ENCODE measurements at places on chromosomes 12 and 14.

DNA sequence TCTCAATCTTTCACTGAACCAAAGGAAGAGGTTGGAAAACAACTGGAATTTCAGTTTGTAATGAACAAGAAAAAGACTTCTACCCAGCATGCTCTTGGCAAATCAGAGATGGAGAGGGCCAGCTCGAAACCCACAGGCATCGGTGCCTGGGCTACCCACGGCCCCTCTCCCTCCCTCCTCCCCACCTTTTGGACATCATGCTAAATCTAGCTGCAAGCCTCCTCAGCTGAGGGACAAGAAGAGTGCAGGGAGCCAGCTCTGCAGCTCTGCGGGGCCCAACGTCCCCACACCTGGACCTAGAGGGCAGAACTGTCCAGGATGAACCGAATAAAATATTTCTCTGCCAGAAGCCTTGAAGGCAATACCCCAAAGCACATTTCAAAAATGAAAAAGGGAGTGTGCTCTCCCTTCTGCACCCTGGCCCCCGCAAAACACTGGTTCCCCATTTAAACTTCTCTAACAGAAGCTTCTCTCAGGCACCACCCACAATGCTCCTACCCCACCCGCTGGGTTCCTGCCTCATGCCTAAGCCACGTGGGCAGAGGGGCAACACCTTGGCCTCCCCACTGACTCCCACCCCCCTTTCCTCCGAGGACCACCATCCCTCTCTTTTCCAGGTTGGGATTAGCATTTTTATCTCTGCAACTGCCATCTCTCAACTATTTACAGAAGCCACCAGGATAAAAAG lies 8.2 kb downstream of the CAMKK2 start:
- no peak for DNase-seq

DNA sequence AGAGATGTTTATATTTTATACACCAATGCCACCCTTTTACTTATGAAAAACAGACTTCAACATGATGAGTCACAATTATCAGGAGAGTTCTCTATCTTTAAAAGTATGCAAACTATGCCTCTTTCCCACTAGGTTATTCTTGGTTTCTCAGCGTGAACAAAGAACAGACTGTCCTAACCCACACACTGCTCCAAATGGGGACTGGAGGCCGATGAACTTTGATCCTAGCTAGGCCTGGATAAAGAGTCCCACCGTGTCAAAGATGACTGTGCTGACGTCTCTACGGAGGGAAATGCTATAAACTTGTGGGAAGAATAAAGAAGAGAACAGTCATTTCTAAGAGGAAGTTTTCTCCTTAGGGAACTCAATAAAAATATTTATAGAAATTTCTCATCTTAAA lies 160.1 kb downstream of the EPS8 start:
- no peak for DNase-seq

- DNase-seq, result no peak
These were observed 162.6 kb downstream of the MYRFL start for GRCh38 chr12:69987579-69988091.

DNA sequence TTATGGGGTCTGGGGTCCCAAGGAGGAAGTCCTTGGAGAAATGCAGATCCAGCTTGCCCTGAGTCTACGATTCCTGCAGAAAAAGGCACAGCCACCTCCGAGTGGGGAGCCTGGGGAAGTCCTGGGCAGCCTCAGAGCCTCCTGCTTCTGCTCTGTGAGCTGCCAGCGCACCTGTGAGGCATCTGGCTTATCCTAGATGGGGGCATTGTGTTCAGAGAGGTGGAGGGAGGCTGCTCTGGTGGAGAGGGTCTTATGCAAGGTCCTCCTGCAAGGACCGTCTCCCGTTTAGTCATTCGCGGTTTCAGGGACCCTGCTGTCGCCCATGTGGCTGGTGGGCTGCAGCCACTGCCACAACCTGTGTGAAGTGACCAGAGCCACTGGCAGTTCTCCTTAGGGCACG lies 53.0 kb upstream of the PRMT8 start:
- DNase-seq, result no peak

- DNase-seq, result peak; percentile 42
These were observed at the start of gene DENND5B for GRCh38 chr12:31590642-31591379. Gene DENND5B, minus strand, starts transcription at chr12:31591136. Its CDS starts 304 bp downstream, at chr12:31590832.

DNA sequence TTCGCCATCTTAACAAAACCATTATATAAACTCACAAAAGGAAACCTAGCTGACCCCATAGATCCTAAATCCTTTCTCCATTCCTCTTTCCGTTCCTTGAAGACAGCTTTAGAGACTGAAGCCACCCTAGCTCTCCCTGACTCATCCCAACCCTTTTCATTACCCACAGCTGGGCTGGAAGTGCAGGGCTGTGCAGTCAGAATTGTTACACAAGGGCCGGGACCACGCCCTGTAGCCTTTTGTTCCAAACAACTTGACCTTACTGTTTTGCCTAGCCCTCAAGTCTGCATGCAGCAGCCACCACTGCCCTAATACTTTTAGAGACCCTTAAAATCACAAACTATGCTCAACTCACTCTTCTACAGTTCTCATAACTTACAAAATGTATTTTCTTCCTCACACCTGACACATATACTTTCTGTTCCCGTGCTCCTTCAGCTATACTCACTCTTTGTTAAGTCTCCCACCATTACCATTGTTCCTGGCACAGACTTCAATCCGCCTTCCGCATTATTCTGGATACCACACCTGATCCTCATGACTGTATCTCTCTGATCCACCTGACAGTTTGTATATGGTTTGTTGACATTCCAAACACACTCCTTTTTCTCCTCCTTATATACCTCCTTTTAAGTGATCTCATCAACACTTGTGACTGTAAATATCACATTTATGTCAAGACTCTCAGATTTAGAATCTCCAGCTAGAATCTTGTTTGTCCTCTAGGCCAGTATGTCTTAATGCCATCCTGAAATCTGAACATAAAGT lies 208.7 kb downstream of the KITLG start:
- DNase-seq, result no peak

DNA sequence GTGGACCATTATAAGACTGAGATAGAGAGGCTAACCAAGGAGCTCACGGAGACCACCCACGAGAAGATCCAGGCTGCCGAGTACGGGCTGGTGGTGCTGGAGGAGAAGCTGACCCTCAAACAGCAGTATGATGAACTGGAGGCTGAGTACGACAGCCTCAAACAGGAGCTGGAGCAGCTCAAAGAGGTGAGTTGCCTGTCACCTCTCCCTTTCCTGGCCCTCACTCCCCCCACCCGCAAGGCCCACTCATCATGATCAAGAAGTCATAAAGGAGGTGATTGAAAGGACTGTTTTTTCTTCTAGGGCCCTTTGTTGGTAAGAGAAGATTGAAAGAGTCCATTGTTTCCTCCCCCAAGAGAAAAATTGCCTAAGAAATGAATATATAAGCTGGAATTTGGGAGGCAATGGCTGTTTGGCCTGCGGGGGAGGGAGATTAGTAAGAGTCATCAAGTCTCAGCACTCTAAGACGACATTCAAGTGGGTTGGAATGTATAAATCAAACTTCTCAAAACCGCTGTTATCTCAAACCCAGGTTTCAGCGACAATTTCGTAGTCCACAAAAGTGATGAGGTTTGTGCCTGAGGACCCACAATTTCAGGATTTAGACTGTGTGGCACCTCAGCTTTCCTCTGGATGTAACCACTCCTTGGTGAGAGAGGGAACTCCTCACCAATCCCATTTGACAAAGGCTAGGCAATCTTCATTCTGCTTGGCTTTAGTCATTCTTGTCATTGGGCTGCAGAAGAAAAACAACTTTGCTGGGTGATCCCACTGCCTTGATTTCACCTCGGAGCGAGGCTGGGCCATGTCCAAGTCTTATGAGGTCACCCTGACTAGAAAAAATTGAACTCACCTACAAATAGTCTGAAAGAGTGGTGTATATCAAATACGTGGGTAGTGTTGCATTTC lies 966 bp downstream of the BICD1 start:
- peak; percentile 32 for DNase-seq

GRCh38 chr12:19819231-19819630 lies 379.9 kb downstream of the AEBP2 start:
- DNase-seq, result no peak

- DNase-seq, result peak; percentile 1
These were observed 65.9 kb upstream of the OTOGL start for GRCh38 chr12:80033448-80033847.

- no peak for DNase-seq
These were observed 2.4 kb downstream of the LRIG3 start for GRCh38 chr12:58917699-58918468.

DNA sequence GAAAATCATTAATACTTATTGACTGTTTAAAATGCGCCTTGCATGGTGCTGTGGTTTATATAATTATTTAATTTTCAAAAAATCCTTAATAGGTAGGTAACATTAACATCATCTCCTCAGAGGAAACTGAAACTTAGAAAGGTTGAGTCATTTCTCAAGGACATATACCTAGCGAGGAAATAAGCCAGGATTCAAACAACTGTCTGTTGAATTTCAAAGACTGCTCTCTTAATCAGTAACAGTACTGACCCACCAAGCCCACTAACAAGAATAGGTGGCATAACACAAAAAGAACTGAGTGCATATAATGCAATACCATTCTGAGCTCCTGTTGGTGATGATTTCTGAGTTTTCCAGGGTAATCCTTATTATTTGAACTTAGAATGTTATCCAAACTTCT lies 174.3 kb downstream of the SOX5 start:
- no peak for DNase-seq

DNA sequence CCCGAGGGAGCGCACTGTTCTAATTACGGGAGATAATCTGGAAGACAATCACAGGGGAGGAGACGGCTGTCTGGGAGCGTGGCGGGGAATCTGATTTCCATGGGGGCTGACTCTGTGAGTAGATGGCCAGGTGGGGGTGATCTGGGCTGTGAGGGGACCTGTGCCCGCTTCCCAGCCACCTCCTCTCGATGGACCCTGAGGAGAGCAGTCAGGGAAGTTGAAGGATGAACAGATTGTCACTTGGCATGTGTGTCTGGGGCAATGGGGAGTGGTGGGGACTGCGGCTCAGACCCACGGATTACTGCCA lies 22.6 kb downstream of the GALNT9 start:
- no peak for DNase-seq

- no peak for DNase-seq
These were observed 20.8 kb upstream of the CD27 start for GRCh38 chr12:6424008-6424347.

DNA sequence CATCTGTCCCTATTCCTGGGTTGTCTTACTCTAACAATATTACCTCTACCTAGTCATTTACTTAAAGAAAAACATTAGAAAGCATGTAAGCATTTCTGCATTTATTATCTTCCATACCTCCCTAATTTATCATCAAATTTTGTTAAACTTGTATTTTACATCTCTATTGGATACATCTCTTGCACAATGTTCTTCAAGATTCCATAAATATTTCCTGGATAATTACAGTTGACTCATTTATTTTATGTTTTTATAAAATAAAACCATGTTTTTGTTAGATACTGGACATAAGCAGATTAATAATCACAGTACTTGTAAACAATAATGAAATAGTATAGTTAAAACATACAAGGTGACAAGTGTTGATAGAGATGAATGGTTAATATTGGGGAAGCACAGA lies 209.0 kb downstream of the TMTC3 start:
- no peak for DNase-seq

DNA sequence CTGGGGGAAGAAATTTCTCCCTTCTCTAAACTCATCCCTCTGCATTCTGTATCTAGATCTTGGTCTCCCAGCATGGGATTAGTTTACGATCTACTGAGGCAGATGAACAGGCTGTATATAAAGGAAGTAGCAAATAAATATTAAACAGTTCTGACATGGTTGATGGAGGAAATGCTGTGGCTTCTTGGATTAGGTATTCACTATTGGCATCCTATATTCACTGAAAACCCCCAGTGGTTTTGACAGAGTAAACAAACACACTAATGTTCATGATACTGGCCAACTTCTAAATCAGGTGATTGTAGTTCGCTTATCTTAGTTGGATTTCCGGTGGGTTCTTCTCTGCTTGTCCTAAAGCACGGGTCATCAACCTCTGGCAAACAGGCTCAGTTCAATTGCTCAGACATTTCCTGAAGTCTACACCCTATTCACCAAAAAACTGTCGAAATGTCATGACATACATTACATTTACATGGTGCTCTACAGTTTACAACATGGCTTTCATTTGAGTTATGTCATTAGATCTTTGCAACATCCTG lies 433.9 kb downstream of the EGLN3 start:
- no peak for DNase-seq

DNA sequence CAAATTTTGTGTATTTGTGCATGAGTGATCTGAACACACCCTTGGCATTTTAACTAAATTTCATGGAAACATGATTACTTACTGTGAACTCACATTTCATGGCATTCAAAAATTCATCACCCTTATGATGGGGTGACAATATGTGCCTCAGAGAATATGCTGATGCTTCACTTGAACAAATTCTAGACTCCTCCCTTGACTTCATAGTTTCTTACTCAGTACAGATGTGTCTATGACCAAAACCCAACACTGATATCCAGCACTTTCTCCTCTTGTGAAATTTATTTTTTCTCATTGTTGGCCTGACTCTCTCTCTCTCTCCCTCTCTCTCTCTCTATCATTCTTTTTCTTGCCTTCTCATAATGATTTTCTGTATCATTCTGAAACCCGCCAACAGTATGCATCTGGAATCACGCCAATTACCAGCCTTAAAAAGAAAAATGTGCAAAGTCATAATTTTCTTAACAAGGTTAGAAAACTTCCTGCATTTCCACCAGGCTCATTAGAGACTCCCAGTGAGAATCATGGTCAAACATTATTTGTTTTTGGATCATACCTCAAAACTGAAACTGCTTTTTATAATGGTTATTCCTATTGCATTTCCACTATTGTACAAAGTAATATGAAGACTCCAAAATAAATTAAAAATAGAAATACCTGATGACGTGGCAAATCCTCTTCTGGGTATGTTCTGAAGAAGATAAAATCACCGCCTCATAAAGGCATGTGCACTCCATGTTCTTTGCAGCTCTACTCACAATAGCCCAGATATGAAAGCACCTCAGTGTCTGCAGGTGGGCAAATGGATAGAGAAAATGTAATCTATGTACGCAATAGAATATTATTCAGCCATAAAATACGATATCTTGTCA lies 722.2 kb downstream of the TMEM121 start:
- DNase-seq, result no peak

DNA sequence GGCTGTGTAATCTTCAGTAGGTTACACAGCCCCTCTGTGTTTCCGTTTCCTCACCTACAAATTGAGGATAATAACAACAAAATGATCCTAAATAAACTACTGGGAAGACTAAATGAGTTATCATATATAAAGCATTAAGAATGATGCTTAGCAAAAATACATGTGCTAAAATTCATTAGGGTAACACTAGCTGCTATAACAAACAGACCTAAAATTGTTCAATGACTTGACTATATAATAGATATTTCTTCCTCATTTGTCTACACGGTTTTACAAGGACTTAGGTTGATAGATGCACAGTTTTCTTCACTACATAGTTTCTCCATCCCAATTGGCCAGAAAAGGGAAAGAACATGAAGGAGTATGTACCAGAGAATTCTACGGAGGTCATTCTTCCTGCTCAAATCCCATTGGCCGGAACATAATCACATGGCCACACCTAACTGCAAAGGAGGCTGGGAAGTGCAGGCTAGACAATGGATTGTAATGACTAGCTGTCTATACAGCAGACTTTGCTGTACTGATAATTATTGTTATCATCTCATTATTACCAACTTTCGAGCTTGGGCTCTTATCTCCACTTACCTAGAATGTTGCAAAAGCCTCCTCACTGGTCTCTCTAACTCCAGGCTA lies 223.5 kb upstream of the NUDT4 start:
- no peak for DNase-seq

Measured in amygdala (tissue), 56 donors.